ENCODE measurements at places on chromosomes 2 and 18.

DNA sequence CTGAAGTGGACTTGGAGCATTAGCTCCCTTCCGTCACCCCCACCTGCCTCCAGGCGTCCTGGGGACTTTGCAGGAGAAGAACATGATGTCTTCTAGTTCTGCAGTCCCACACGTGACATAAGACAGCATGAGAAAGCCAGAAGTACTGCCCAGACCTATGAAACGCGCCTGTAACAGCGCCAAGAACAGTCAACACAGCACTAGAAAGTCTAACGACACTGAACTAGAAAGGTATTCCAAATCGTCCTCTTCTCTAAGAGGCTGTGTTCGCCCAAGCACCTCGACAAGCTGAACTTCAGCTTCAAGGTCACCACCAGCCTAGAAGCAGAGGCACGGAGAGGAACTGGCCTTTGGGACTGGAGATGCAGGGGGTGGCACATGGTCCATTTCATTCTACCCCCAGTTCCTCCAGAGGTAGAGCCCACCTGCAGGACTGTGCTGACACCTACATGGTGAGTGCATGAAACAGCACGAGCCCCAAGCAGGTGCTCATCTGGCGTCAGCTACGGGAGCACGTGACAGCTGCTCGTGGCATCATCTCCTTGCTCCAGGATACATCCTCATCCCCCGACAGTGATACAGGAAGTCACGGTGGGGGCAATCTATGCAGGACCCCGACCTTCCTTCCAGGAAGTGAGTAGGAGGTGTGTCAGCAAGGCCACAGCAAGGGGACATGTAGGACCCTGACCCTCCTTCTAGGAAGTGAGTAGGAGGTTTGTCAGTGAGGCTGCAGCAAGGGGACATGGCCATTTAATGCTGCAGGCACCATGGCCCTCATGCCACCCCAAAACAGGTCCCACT, 3.7 kb downstream of the HDAC4 start:
- no peak for DNase-seq

DNA sequence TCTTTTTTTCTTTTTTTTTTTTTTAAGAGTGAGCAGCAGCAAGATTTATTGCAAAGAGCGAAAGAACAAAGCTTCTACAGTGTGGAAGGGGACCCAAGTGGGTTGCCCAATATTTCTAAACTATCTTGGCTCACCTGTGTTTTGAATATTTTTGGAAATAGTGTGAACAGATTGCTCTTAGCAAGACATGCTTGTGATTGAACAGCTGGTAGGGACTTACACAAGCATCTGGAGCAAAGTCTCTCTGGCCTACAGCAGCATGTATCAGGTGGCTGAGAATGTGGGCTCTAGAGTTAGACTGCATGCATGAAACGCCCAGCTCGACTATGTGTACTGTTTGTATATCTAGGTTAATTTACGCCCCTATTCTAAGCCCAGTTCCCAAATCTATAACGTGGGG, 40.3 kb upstream of the FBXO11 start:
- no peak for DNase-seq

DNA sequence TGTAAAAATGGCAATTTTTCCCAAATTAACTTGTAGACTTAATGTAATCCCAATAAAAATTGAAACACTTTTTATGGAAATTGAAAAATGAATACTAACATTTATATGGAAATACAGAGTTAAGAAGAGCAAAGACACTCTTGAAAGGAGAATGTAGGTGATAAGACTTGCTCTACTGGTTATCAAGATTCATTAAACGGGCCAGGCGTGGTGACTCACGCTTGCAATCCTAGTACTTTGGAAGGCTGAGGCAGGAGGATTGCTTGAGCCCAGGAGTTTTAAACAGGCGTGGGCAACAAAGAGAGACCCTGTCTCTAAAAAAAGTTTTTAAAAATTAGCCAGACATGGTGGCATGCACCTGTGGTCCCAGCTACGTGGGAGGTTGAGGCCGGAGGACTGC, 29.5 kb upstream of the ZNF396 start:
- no peak for DNase-seq

DNA sequence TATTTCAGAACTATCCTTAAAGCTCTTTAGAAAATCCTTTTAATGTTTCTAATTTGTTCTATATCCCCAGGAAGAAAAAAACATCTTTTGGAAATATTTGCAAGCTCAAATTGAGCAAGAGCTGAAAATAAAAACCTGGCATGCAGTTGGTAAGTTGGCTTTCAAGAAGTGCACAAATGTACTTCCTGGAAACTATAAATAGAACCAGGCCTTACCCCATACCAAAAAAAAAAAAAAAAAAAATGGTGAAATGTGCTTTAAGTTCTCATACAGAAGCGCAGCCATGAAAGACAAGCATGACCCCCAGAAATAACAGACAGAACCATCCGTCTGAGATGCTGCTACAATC, 178.5 kb downstream of the HDAC4 start:
- DNase-seq = peak; percentile 88

- DNase-seq = no peak
Measured at GRCh38 chr2:51013079-51013932, 18.6 kb downstream of the NRXN1 start.

- no peak for DNase-seq
Measured at GRCh38 chr2:170455617-170456426, 259.3 kb upstream of the SP5 start.

DNA sequence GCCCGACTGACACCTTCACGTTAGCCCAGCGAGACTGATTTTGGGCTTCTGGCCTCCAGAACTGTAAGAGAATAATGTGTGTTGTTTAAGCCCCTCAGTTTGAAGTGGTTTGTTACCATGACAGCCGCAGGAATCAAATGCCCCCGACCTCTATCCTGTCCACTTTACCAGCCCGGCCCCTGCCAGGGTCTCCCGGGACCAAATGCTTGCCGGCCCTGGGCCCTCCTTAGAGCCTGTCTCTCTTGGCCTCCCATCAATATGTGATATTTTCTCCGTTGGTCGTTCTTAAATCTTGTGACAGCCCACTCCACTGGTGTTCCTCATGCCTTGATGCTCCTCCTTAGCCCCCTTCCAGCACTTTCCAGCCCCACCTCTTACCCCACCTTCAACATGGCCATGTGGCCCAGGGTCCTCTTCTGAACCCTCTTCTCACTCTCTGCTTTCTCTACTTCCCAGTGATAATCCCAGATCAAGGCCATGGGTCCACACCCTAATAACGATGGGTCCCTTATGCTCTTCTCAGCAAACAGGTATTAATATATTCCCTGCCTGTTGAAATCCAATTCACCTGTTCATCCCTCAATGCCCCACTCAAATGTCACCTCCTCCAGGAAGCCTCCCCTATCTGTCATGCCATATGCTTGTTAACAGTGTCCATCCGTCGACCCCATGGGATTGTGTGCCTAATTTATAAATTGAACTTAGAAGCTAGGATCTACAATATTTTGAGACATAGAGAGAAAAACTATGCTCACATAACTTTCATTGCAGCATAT, 192.8 kb downstream of the ZFP36L2 start:
- DNase-seq = no peak

- DNase-seq = peak; percentile 82
Measured at GRCh38 chr18:9914584-9915290, 921 bp downstream of the VAPA start.

DNA sequence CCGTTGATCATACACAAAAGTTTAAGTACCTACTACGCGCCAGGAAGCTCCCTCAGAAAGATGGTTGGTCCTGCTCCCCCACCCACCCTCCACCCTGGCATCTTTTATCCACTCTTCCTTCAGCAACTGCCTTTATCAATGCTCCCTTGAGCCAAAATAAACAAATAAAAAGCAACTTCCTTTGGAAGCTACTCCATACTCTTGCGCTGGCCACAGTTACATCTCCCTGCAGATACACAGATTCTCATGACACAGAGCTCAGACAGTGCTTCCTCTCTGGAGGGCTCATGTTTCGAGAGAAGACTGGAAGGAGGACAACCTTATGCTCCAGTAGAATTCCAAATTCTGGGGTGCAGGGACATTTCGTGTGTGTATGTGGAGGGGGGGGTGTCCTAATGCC, 3.8 kb upstream of the STEAP3 start:
- DNase-seq = peak; percentile 50

- peak; percentile 55 for DNase-seq
Measured at GRCh38 chr2:40668425-40668824, 216.5 kb upstream of the SLC8A1 start.

DNA sequence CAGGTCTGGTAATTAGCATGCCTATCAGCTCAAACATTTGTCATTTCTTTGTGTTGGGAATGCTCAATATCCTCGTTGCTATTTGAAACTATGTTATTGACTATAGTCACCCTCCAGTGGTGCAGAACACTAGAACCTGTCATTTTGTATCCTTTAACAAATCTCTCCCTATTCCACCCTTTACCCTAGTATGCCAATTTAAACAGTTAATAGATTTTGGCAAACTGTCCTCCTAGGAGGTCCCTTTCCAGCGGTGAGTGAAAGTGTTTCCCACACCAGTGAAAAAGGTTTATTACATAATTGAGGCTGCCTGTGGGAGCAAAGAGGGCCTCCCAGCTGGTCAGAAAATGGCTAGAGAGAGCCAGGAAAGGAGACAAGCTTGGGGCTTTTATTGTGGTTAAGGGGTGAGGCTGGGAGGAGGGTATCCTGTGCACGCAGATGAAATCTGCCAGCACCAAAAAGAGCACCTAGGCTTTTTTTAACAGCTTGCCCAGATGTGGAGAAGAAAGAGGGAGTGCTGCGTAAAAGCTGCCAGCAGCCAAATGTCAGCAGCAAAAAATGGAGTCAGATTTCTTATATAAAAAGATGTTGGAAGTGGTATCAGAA, 1.8 kb upstream of the DRC1 start:
- DNase-seq = no peak

DNA sequence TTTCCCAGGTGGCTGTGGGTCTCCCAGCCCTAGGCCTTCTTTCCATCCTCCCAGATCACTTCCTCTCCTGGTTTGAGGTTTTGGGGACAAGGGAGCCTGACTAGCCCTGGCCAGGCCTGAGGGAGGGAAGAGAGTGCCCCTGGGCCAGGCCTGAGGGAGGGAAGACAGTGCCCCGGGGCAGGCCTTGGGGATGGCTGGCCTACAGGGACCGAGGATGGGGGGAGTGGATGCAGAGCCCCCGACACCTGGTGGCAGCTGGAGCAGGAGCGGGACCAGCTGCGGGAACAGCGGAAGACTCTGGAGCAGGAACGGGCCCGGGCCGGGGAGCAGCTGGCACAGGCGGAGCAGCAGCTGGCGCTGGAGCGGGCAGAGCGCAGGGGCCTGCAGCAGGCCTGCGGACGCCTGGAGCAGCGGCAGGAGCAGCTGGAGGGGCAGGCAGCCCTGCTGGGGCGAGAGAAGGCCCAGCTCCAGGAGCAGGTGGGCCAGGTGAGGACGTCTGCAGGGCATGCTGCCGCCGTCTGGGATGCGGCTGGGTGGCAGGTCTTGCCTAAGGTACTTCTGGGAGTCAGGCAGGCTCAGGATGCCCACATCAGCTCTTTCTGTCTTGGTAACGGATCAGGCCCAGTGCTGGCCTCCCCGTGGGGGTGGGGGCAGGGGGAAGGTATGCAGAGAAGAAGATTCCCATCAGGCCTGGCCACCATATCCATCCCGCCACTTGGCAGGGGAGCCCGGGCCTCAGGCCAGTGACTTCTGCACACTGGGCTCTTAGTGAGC, 29.2 kb downstream of the CROCC2 start:
- DNase-seq = no peak

GRCh38 chr2:120820263-120820952, 84.7 kb downstream of the GLI2 start:
- peak; percentile 57 for DNase-seq

GRCh38 chr2:9001778-9002177, 1.7 kb downstream of the MBOAT2 start:
- DNase-seq = no peak

GRCh38 chr2:120454654-120455385, 108.9 kb downstream of the INHBB start:
- peak; percentile 48 for DNase-seq

GRCh38 chr18:22871809-22872525, 61.2 kb upstream of the RBBP8 start:
- peak; percentile 42 for DNase-seq

DNA sequence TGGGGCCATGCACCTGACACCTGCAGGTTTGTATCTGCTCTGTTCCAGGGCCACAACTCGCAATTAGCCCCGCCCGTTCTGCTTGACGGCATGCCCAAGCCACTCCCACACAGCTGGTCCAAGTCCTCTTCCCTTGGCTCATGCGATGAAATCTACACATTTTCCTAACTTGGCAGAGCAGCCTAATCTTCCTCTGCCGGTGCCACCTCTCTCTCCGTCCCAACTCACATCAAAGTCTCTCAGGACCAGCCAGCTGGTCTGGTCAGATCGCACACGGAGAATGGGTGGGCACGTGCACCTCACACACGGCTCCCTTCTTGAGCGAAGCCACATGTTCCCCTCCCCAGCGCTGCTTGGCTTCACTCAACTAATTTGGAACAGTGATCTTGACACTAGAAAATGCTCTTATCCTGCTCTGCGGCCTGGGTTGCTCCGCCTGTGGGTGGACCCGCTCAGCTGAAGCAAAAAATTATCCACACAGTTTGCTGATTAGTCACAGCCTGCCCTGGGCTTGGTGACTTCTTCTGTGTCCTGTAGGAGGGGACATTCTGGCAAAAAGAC, 176.7 kb downstream of the NRP2 start:
- DNase-seq = peak; percentile 47

- DNase-seq = peak; percentile 78
Measured at GRCh38 chr2:237818066-237818473, 19.5 kb downstream of the RBM44 start.

GRCh38 chr2:56444339-56444738, 260.5 kb downstream of the CCDC85A start:
- DNase-seq = no peak

GRCh38 chr18:55862693-55863390, 274.9 kb upstream of the TCF4 start:
- no peak for DNase-seq

GRCh38 chr2:151374436-151374835, 17.0 kb downstream of the TNFAIP6 start:
- peak; percentile 80 for DNase-seq

- DNase-seq = no peak
Measured at GRCh38 chr2:207766697-207767460, 2.8 kb downstream of the FZD5 start.

DNA sequence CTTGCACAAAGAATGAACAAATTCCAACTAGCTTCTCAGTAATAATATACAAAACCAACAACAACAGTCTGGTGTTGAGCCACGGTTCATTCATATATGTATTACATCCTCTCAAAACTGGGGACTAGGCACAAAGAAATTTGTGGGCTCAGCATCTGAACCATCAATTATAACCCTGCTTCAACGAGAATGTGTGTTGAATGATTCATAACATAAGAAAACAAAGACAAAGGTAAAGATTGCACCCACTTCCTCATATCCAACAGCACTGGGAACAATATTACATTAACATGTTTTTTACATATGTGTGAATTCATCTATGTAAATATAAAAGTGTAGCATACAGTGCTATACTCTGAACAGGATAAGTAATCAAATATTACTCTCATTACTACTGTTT, 144.8 kb downstream of the CDH2 start:
- no peak for DNase-seq

DNA sequence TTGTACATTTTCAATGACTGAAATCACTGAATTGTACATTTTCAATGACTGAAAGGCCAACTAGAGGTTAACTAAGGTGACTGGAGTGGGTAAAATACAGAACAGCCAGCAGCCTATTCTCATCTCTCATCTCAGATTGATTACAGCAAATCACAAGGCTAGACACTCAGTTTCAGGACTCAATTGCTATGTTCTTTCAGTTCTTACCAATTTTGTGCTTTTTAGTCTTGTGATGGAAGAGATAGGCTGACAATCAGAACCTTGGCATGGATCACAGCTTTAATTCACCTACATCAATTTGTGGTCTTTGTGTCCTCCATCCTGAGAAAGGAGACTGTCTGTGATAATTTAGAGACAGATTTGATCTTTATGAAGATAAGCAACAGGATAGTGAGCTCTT, 124.7 kb downstream of the GULP1 start:
- no peak for DNase-seq

All from fibroblast of the aortic adventitia (primary cell).